ENCODE measurements at places on chromosomes 5 and 9.
A peak's percentile ranks its signal among the peaks of the same experiment; 100 is the strongest.

GRCh38 chr5:67813877-67814539 lies 401.5 kb upstream of the PIK3R1 start:
- ATAC-seq: no peak

DNA sequence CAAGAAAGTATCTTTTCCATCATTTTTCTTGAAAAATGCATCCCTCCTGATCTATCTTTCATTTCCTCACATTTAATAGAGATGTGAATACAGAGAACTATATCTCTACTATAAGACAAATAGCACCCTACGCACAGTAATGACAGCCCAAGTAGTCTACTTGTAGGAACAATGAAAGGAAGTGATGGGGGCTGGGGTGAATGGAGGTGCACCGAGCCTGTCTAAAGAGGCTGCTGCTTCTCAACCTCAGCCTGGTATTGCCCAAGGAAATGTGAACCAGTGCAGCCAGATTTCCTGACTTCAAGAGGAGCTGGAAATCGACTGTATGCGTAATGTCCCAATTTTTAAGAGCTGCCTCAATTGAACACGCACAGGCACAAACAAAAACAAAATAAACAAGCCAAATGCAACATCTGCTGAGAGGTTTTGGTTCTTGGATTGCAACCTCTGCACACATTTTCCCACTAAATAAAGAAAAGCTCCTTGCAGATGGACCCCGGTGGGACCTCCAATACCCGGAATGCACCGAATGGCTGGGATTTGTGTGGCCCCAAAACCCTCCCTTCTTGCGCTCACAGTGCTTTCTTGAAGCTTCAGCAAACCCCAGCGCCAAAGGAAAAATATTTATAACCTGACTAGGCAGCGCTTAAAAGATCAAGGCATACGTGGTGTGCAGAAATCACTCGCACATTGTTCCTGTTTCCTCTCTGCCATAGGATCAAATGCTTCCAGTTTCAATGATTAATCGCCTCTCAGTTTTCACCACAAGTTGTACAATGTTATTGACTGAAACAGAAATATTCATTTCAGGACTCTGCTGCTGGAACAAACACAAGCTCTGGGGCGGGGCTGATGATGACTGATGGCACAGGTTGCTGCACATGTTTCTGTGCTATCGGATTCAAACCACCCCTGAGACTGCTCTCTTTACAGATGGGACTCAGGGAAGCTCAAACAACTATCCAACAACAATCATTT lies 68.3 kb downstream of the KCNIP1 start:
- ATAC-seq: peak; percentile 67

GRCh38 chr5:143141652-143142051 lies 261.8 kb downstream of the NR3C1 start:
- no peak for ATAC-seq

- ATAC-seq: no peak
Observed at GRCh38 chr5:88093765-88094164, 174.9 kb downstream of the TMEM161B start.

DNA sequence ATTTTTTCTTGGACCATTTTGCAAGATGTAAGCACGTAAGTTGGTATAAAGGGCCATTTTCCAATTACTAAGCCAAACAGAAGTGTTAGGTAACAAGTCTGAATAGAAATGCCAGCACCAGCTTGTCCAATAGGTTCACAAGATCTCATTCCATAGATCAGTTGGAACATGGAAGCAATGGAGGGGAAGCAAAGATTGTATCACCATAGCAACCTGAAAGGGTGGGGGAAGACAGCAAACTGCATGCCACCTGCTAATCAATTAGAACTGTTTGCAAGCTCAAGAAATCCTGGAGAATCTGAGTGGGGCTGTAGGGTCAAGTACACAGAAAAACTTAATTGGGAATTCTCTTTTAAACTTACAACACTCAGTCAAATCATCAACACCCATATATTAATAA lies 264.9 kb upstream of the EFNA5 start:
- ATAC-seq: no peak

- no peak for ATAC-seq
Observed at GRCh38 chr5:72300590-72301339, 19.3 kb downstream of the MRPS27 start.
